ENCODE measurements at places on chromosomes 11 and 22.

DNA sequence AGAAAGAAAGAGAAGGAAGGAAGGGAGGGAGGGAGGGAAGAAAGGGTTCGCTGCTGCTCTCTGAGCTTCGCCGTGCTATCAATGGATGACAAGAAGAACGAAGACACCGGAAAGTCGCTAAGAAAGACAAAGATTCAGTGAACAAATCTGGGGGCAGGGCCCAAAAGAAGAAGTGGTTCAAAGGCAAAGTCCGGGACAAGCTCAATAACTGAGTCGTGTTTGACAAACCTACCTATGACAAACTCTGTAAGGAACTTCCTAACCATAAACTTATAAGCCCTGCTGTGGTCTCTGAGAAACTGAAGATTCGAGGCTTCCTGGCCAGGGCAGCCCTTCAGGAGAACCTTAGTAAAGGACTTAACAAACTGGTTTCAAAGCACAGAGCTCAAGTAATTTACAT is 2.9 kb upstream of the TTLL1 start:
- no peak for DNase-seq

GRCh38 chr22:35561796-35562526 is 21.3 kb downstream of the RASD2 start:
- no peak for DNase-seq

- no peak for DNase-seq
These were observed 18.0 kb upstream of the IL17REL start for GRCh38 chr22:50030297-50031188.

DNA sequence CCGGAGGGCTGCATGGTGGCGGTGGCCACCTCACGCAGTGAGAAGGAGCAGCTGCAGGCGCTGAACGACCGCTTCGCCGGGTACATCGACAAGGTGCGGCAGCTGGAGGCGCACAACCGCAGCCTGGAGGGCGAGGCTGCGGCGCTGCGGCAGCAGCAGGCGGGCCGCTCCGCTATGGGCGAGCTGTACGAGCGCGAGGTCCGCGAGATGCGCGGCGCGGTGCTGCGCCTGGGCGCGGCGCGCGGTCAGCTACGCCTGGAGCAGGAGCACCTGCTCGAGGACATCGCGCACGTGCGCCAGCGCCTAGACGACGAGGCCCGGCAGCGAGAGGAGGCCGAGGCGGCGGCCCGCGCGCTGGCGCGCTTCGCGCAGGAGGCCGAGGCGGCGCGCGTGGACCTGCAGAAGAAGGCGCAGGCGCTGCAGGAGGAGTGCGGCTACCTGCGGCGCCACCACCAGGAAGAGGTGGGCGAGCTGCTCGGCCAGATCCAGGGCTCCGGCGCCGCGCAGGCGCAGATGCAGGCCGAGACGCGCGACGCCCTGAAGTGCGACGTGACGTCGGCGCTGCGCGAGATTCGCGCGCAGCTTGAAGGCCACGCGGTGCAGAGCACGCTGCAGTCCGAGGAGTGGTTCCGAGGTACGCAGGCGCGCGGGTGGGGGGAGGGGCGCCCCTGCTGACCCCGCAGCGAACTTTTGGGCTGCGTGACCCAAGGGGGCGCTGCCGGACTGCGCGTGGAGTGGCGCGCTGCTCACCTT is 670 bp downstream of the NEFH start:
- no peak for DNase-seq

GRCh38 chr11:117733316-117733715 is 63.7 kb downstream of the DSCAML1 start:
- no peak for DNase-seq

- DNase-seq = no peak
These were observed 27.6 kb downstream of the ART5 start for GRCh38 chr11:3613998-3614741.

Measured in NCI-H2081 treated with DMSO at 0.1 percent for 48 hours (cell line).